ENCODE measurements at places on chromosomes 13 and 19. TPM values are rescaled to one million over a fixed set of nuclear protein-coding genes. Genes with fewer than 3 reads are reported as not detected.

The CEACAM4 gene
- polyA plus RNA-seq, result 0.12 TPM

The GRK1 gene
- polyA plus RNA-seq, result 0.12 TPM

The STOML3 gene
- not detected for polyA plus RNA-seq

The ADGRE1 gene
- 0.04 TPM for polyA plus RNA-seq

The TGFBR3L gene
- 1.1 TPM for polyA plus RNA-seq

The JAK3 gene
- 3.3 TPM for polyA plus RNA-seq

The C2CD4C gene
- 2.0 TPM for polyA plus RNA-seq

The CPB2 gene
- 0.23 TPM for polyA plus RNA-seq

The BSPH1 gene
- polyA plus RNA-seq, result not detected

The SPACA4 gene
- 0.26 TPM for polyA plus RNA-seq

The OR10H1 gene
- 0.06 TPM for polyA plus RNA-seq

The FBXO27 gene
- 7.1 TPM for polyA plus RNA-seq

The RINL gene
- 7.8 TPM for polyA plus RNA-seq

The UBE2L5 gene
- 0.85 TPM for polyA plus RNA-seq

The PPP6R1 gene
- 52.1 TPM for polyA plus RNA-seq

The RASGRP4 gene
- 0.79 TPM for polyA plus RNA-seq

The UBE2M gene
- polyA plus RNA-seq, result 91.5 TPM

The GAPDHS gene
- not detected for polyA plus RNA-seq

The PTGIR gene
- polyA plus RNA-seq, result 2.6 TPM

The LGALS7 gene
- polyA plus RNA-seq, result 1.00 TPM

The CEACAM21 gene
- 1.8 TPM for polyA plus RNA-seq

The OBI1 gene
- polyA plus RNA-seq, result 25.7 TPM

The CDC34 gene
- polyA plus RNA-seq, result 75.3 TPM

The ZNF154 gene
- 36.1 TPM for polyA plus RNA-seq

The IGLON5 gene
- 4.6 TPM for polyA plus RNA-seq

The IGFL3 gene
- not detected for polyA plus RNA-seq

The PRTN3 gene
- polyA plus RNA-seq, result 2.4 TPM

The KIR2DL3 gene
- polyA plus RNA-seq, result not detected

The NCAN gene
- 0.03 TPM for polyA plus RNA-seq

The HS6ST3 gene
- polyA plus RNA-seq, result 2.8 TPM

The LGALS4 gene
- polyA plus RNA-seq, result 2.0 TPM

Measured in renal cortex interstitium (tissue), 15 donors.